ENCODE measurements at places on chromosomes 5 and 9.
A peak's percentile ranks its signal among the peaks of the same experiment; 100 is the strongest.

GRCh38 chr5:68435611-68436010, 220.1 kb downstream of the PIK3R1 start:
- DNase-seq = no peak

DNA sequence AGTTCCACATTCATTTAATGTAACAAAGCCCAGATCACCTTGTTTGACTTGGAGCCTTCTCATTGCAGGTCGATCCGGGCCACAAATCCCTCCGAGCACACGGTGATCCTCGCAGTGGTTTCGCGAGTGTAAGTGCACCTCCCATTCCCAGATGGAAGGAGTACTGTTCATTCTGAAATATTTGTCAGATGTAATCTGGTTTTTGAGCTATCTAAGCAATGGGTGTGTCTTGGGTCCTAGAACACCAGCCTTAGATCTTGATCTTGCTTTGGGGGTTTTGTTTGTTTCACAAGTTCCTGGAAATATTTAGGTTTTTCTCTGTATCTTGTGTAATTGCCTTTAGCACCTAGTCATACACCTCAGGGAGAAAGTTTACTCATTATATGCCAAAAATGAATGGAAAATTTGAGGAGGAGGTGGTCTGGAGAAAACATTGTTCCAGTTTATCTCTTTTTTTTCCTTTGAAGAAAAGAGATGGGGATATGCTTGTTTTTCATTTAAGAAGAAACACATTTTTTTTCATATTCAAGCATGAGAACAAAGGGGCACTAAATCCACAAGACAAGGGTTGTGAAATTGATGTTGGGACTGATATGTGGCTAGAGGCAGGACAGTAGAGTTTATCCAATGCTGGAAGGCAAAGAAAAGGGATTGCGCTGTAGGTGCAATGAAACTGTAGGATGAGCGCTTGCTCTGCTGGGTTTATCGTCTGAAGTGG, 118.6 kb downstream of the PDE8B start:
- DNase-seq = peak; percentile 33

DNA sequence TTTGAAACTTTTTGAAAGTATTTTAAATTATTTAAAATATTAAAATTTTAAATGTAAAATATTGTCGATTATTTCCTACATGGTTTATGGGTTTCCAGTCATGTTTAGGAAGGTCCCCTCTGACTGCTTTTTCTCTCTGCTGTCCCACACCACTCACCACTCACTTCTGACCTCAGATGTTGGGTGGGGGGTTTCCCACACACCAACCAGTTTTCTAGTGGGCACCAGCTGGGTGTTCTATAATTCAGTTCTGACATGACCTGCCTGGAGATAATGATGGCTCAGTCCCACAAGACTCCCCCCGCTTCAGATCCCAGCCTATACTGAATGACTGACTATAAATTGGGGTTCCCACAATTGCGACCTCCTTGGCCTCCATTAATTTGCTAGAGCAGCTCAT, 310.4 kb downstream of the GADD45G start:
- no peak for DNase-seq

DNA sequence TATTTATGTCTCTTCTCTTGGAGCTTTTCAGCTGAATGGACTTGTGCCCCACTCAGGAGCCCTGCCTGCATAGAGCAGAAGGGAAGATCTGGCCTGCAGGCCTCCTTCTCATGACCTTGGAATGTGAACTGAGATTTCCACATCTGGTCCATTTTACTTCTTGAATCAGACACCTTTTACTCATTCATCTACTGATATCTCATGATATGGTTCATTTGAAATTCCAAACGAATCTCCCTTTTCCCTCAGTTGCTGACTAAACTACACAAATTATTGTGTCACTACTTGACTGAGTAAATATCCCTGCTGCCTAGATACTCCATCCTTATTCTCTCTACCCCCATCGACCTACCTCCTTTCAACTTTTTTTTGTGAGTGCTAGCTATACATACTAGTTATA, 138.7 kb downstream of the PLCXD3 start:
- peak; percentile 32 for DNase-seq

GRCh38 chr5:110900829-110901228, 162.0 kb downstream of the SLC25A46 start:
- DNase-seq = peak; percentile 86

DNA sequence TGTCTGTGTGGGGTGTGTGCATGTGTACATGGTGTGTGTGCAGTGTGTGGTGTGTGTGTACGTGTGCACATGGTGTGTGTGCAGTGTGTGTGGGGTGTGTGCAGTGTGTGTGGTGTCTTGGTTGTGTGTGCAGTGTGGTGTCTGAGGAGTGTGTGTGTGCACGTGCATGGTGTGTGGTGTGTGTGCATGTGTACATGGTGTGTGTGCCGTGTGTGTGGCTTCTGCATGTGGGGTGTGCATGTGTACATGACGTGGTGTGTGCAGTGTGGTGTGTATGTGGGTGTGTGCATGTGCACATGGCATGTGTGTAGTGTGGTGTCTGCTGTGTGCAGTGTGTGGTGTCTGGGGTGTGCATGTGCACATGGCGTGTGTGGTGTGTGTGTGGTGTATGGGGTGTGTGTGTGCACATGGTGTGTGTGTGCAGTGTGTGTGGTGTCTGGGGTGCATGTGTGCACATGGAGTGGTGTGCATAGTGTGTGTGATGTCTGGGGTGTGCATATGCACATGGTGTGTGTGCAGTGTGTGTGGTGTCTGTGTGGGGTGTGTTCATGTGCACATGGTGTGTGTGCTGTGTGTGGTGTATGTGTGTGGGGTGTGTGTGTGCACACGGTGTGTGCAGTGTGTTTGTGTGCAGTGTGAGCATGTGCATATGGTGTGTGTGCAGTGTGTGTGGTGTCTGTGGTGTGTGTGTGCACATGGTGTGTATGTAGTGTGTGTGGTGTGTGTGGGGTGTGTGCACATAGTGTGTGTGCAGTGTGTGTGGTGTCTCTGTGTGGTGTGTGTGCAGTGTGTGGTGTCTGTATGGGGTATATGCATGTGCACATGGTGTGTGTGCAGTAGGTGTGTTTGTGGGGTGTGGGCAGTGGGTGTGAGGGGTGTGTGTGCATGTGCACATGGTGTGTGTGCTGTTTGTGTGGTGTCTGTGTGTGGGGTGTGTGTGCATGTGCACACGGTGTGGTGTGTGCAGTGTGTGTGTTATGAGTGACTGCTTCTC, 40.6 kb upstream of the ZNG1F start:
- DNase-seq = peak; percentile 12

GRCh38 chr9:98974994-98975712, 31.4 kb downstream of the COL15A1 start:
- peak; percentile 77 for DNase-seq

DNA sequence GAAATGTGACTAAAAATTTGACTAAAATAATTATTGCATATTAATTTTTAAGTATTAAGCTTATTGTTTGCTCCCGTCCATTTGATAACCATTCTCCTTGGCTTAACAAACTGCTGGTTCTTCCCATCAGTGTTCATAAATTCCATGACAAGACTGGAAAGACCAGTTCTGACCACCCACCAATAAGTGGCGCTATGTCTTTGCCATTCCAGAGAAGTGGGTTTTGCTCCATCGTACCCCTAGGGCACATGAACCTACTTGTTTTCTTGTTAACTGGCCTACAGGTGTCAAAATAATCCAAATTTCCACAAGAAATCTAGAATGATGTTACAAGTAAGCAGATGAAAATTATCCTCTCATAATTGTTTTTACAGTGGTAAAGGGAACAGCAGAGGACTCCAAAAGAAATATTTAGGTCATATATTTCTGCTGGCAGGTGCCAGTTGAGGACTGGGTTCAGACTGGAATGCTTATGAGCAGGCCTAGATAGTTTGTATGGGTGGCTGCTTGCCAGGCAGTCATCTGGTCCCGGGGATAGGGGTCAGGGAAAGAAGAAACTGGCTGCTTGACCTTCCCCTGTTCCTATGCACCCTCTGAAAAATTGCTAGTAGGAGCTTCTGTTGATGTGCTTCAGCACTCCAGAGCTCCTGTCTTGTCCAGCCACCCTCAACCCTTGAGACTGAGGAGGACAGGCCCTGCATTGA, 283.1 kb upstream of the ADAMTSL1 start:
- no peak for DNase-seq

DNA sequence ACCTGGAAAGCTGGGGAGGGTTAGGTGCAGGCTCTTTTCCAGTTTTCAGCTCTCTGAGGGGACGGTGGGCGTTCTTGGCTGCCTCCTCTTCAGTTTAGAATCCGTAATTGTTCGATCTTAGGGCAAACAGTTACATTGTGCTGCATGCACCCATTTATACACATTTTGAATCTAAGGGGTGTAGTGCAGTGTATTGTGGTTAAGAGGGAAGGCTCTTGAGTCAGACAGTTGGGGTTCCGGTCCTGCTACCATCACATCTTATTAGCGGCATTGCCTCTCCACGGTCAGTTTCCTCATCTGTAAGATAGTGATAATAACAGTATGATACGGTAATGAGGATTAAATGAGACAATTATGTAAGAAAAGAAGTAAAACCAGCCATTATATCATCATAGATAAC, 625 bp downstream of the EXOSC2 start:
- no peak for DNase-seq

- DNase-seq = no peak
These were observed 63.4 kb downstream of the MVB12B start for GRCh38 chr9:126389992-126390391.

DNA sequence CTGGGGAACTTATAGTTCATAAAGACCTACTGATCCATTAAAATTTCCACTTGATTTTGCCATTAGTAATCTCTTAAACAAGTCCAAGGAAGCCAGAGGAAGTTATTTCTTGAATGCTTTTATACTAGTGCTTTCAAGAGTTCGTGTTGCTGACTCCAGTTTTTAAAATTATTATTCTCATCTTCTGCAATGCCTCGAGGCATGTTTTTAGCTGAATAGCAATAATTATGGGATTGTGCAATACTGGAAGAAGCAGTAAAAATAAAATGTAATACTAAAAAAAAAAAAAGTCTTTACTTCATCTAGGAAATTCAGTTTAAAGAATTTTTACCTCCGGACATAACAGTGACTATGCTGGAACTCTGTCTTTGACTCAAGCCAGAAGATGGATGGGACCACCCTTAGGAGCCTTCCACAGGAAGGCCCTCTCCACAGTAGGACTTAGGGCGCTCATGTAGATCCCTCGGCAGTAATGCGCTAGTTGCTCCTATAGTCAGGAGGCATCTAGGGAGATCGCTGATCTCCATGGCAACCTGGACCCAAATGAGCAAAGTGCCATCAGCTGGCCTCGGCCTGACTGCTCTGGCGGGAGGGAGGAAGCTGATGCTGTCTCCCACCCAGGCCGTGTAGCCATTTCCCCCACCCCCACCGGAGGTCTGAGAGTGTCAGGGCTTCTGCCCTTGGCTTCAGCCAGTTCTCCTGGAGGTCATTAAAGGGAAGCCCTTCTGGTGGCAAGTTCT, 56.7 kb downstream of the DAPK1 start:
- no peak for DNase-seq

GRCh38 chr5:146450002-146450401, 2.9 kb downstream of the TCERG1 start:
- no peak for DNase-seq

DNA sequence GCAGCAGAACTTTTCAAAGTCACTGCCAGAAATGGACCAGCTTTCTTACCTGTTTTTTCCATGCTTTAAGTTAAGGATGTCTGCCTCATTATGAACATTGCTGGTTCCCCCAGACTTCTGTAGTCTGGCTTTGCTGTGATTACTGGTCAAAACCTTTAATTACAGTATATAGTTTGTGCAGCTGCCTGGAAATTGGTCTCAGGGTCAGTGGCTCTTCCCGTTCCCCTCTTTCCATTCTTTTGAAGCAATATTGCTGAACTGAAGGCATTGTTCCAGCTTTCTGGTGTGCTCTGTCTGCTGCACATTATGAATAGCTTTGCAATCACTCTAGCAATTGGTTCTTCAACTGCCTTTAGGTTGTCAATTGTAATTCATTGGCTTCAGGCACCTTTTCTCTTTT, 206.5 kb downstream of the ARL15 start:
- no peak for DNase-seq

DNA sequence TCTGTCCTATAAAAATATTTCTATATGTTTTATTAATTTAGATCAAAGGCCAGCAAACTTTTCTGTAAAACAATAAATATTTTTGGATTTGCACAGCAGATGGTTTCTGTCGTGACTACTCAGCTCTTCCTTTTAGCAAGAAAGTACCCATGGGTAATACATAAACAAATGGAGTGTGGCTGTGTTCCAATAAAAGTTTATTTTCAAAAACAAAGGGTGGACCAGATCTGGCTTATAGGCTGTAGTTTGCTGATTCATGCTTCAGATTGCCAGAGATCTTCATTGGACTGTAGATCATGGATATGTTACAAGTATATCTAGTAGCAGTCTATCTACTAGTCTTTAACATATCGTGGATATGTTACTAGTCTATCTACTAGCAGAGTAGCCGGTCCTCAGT, 590.5 kb downstream of the CSNK1G3 start:
- DNase-seq = peak; percentile 43

DNA sequence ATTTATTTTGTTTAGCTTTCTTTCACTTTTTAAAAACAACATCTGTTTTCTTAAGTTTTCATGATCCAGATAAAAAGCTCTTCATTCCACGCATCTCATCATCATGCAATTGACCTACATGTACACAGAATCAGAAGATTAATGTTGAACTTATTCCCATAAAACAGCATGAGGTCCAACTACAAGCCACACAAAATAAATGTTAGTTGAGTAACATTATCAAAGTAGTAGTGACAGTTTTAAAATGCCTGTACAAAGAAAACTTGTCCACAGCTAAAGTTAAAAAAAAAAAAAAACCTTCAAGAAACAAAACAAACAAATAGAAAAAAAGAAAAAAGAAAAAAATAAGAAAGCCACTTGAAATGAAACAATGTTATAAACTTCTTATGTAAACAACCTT, 846.3 kb downstream of the TLE1 start:
- peak; percentile 55 for DNase-seq

- no peak for DNase-seq
These were observed 6.3 kb upstream of the MVB12B start for GRCh38 chr9:126320158-126320922.

DNA sequence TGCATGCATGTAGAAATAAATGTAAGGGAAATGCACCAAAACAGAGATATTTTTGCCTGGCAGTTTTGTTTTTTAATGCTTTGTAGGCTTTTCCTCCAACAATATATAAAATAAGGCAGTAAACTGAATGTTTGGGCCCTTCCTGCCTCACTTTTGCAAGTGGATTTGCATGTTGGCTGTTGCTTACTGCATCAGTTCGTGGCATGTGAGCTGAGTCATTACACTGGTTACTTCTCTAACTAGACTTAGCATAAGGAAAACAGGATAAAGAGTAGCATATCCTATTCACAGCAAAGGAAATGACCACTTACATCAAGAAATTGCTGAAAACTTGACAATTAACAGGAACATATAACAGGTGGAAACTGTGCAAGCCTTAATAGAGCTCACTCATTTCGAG, 113.4 kb downstream of the TLE1 start:
- peak; percentile 34 for DNase-seq

- no peak for DNase-seq
These were observed 74.5 kb downstream of the COL5A1 start for GRCh38 chr9:134716067-134716466.

GRCh38 chr5:138504799-138505198, 38.2 kb downstream of the ETF1 start:
- no peak for DNase-seq

GRCh38 chr5:146007989-146008388, 71.6 kb downstream of the SH3RF2 start:
- no peak for DNase-seq
